Pulmonary artery endothelial cell (primary cell): ENCODE measurements at places on chromosomes 6 and 20. TPM values are rescaled to one million over a fixed set of nuclear protein-coding genes. Genes with fewer than 3 reads are reported as not detected.
A peak's percentile ranks its signal among the peaks of the same experiment; 100 is the strongest.

Gene MEI4
- not detected in 2 replicates for total RNA-seq

Gene PHACTR1
- 5.8 and 7.0 TPM in 2 replicates for total RNA-seq

Gene COL12A1
- total RNA-seq, result 0.32 and 5.8 TPM in 2 replicates

Gene ARMC2
- total RNA-seq, result 0.99 and 1.1 TPM in 2 replicates

Gene HUS1B
- total RNA-seq, result 0.71 and 0.73 TPM in 2 replicates

Gene TNNC2
- not detected in 2 replicates for total RNA-seq

Gene SLC26A8
- total RNA-seq, result under 0.01 TPM in 1 of 2 replicates, not detected in the other

Gene FAM83B
- total RNA-seq, result 0.04 TPM in 1 of 2 replicates, not detected in the other

Gene SIRPB1
- total RNA-seq, result 0.73 TPM in 1 of 2 replicates, not detected in the other

GRCh38 chr20:43507150-43508080 lies at the start of gene L3MBTL1:
L3MBTL1 (plus strand) TSS chr20:43507697; CDS start chr20:43513504, 5,807 bp downstream.
- no peak for DNase-seq

GRCh38 chr6:2183246-2183645 lies 62.2 kb downstream of the GMDS start:
- DNase-seq, result no peak

- no peak for DNase-seq
These were observed 17.7 kb upstream of the PDE7B start for GRCh38 chr6:135833771-135834170.

DNA sequence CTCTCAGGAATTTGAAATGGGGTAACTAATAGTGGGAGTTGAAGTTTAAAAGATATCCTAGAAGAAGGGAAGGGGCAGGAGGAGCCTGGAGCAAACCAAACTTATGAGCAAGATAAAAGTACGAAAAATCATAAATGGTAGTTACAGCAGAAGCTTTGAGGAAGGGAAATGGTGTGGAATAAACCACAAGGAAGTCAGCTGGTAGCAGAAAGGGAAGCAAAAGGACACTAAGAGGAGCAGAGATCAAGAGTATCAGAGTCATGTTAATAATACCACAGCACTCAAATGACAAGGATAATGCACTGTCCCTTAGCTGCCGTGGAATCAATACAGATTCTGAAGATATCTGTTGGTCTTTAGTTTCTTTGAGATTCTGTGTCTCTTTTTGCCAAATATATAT lies 44.9 kb upstream of the CCDC28A start:
- DNase-seq, result no peak

GRCh38 chr20:33658510-33658909 lies 3.6 kb upstream of the C20orf144 start:
- DNase-seq, result no peak

DNA sequence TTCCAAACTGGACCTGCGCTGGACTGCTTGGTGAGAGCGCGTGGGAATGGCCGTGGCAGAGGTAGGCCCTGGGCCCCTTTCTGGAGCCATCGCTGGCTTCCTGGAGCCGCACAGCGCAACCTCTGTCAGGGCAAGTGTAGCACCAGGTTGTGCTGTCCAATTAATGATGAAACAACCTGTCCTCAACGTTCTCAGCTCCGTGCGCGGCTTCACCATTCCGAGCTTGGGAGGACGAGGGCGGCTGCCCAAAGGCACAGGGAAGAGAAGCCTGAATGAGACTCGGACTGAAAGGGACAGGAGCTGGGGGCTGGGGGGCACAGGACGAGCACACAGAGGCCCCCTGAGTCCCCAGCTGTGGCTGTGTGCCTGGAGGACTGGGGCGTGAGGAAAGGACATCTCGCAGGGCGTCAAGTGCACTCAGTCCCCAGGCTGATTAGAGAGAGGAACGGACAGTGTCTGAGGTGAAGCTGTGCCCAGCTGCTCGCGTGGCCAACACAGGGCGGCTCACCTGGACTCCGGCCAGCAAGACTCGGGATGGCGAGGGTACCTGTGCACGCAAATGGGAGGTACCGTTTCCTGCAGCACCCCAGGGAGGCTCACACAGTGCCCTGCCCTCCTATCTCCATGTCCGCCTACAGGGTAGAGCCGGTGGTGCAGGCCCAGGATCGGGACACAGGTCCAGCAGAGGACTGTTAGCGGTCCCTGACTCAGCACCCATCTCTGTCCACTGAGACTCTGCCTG lies 403.3 kb downstream of the TAF4 start:
- no peak for DNase-seq

GRCh38 chr6:108736002-108736361 lies 112.2 kb upstream of the ARMC2 start:
- no peak for DNase-seq

GRCh38 chr6:4364711-4365110 lies 229.3 kb upstream of the ECI2 start:
- DNase-seq, result no peak

- no peak for DNase-seq
These were observed 33.0 kb downstream of the C20orf173 start for GRCh38 chr20:35496481-35496880.

GRCh38 chr6:6856538-6857523 lies 250.9 kb upstream of the RREB1 start:
- DNase-seq, result no peak

- no peak for DNase-seq
These were observed 42.0 kb upstream of the OLIG3 start for GRCh38 chr6:137536104-137536773.

- no peak for DNase-seq
These were observed 50.6 kb upstream of the TBC1D7 start for GRCh38 chr6:13378669-13379590.

DNA sequence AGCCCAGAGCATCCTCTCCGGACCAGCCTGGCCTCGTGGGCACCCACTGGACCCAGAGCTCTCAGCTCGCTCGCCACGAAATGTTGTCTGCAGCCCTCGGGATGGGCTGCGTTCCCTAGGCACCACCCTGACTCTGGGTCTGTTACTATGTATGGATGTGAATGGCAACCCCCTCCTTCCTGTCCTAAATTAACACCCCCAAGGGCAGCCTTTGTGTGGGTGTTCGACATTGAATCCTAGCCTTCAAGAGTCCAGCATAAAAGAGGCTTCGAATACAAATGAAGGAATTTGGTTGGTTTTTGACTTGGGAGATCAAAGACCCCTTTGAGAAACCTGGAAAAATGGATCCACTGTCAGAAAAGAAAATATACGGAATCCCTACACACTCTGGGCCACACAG lies 86.1 kb downstream of the BMP7 start:
- DNase-seq, result no peak

- DNase-seq, result no peak
These were observed 414.4 kb upstream of the MMS22L start for GRCh38 chr6:97697456-97697855.

DNA sequence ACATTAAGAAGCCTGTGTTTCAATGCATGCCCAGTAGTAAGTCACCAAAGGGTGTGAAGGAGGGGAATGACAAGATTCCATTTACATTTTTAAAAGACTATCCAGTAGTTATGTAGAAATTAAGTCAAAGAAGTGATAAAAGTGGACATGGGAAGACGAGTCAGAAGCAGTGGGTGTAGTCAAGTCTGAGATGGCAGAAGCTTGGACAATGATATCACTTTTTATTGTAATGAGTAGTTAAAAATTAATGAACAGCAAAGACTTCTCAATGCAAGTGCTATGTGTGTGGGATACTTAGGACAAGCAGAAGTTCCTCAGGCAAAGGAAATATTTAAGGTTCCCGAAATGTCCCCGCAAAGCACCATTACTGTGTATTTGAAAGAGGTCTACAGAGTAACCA lies 156.0 kb downstream of the DST start:
- no peak for DNase-seq

- no peak for DNase-seq
These were observed 32.3 kb downstream of the HDDC2 start for GRCh38 chr6:125269328-125269985.

- DNase-seq, result no peak
These were observed 151.7 kb downstream of the FRK start for GRCh38 chr6:115908906-115909559.

- DNase-seq, result no peak
These were observed 124.2 kb downstream of the LY86 start for GRCh38 chr6:6712449-6713403.

DNA sequence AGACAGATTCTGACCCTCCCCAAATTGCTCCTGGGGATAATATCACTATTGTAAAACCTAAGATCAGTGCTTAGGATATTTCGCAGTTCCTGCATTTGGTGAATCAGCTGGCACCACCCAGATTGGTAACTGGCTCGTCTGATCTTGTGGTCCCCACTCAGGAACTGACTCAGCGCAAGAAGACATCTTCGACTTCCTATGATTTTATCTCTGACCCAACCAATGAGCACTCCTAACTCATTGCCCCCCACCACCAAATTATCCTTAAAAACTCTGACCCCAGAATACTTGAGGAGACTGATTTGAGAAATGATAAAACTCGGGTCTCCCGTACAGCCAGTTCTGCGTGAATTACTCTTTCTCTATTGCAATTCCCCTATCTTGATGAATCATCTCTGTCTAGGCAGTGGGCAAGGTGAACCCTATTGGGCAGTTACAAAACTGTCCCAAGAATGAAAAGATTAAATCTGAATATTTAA lies 55.7 kb upstream of the PRND start:
- DNase-seq, result no peak

GRCh38 chr20:33645396-33645795 lies 16.7 kb upstream of the C20orf144 start:
- DNase-seq, result no peak

GRCh38 chr6:142152746-142153145 lies 5.7 kb downstream of the VTA1 start:
- DNase-seq, result no peak

- no peak for DNase-seq
These were observed 118.3 kb downstream of the KHDC1L start for GRCh38 chr6:73107016-73107415.

GRCh38 chr6:21225912-21226311 lies 367.6 kb upstream of the SOX4 start:
- no peak for DNase-seq

- DNase-seq, result no peak
These were observed 15.2 kb downstream of the FOXP4 start for GRCh38 chr6:41561416-41561815.

DNA sequence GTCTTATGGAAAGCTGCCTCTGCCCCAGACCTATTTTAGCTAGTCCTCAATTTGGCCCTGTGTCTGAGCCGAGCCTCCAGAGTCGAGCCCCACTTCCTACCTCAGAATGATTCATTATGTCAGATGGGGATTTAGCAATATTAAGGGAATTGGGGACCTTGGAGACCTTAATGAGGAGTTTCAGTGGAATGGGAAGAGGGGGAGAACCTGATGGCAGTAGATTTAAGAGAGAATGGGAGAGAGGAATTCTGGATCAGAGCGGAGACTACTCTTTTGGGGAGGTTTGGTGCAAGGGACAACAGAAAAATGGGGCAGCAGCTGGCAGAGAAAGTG lies 63.5 kb downstream of the EFHC1 start:
- DNase-seq, result no peak

DNA sequence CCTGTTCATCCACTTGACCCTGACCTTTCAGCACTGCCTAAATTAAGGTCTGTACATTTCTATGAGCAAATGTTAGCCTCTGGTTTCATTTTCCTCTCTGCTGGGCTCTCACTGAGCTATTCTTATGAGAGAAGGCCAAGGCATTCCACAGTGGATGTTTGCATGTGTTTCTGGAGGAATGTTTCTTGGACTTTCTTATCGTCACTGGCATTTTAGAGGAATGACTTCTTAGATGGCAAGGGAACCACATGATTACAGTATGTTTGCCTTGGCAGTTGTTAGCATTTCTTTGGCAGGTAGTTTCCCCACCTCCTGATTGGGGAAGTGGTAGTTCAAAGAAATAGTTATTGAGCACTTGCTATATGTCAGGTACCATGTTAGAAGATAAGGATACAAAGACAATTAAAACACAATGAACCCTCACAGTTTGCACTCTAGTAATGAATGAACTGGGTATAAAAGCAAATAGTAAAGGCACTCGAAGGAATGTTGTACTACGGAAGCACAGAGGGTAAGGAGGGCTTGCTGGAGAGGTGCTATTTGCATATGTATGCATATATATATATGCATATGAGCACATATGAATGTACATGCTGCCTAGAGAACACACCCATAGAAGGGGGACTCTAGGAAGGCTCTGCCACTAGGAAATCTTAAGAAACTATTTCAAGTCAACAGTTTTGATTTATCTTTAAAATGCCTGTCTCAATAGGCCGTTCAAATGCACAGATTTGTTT lies 307.4 kb downstream of the EYA4 start:
- no peak for DNase-seq

GRCh38 chr6:130693944-130694343 lies 133.3 kb upstream of the SMLR1 start:
- no peak for DNase-seq

DNA sequence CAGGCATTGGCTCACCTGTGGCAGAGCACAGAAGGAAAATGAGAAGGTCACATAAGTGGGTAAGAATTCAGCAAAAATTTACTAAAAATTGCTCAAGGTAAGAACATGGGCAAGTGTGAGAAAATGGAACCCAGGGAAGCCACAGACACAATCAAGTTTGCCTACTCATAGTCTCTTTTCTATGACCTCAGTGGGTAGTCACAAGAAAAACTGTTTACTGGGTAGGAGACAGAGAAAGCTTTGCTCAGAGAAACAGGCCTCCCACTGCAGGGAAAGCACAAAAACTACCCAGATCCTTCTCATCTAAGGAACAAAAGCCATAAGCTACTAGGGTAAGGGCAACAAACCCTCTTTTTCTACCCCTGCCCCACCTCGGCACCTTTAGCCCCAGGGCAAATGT lies 35.2 kb downstream of the FAM184A start:
- DNase-seq, result no peak

DNA sequence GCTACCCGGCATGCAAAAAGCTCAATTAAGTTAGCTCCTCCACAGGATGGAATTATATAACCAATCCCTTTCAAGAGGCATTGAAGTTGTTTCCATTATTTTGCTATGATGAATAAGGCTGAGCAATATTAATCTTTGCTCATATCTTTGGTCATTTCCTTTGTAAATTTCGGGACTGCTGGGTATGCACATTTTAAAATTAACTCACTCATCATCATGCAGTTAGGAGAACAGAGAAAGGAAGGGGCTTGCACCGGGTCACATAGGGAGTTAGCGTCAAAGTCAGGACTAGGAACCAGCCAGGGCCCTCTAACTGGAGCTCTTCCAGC lies 430 bp upstream of the FAM110A start:
- DNase-seq, result peak; percentile 11

GRCh38 chr20:24742436-24742835 lies 206.6 kb upstream of the CST7 start:
- DNase-seq, result no peak
